ENCODE measurements at places on chromosomes 4 and X. TPM values are rescaled to one million over a fixed set of nuclear protein-coding genes. Genes with fewer than 3 reads are reported as not detected.

The GUCY1B1 gene
- total RNA-seq, result 9.0 TPM

The TRAPPC11 gene
- total RNA-seq, result 55.0 TPM

The GC gene
- total RNA-seq, result not detected

The NAAA gene
- 50.6 TPM for total RNA-seq

The EFHC2 gene
- total RNA-seq, result not detected

The ZNF185 gene
- total RNA-seq, result 36.5 TPM

The TDO2 gene
- total RNA-seq, result not detected
